ENCODE measurements at places on chromosomes 5 and 9.

GRCh38 chr9:137396227-137396626, 26.7 kb downstream of the EXD3 start:
- no peak overlapping the region for H3K27ac ChIP-seq
- H3K4me1 ChIP-seq, result no peaks in the 10 kb centered on the region
- no peaks in the 10 kb centered on the region for H3K27me3 ChIP-seq
- peaks cover 4% of the 10 kb centered on the region for H3K36me3 ChIP-seq
- H3K4me3 ChIP-seq, result no peak overlapping the region

DNA sequence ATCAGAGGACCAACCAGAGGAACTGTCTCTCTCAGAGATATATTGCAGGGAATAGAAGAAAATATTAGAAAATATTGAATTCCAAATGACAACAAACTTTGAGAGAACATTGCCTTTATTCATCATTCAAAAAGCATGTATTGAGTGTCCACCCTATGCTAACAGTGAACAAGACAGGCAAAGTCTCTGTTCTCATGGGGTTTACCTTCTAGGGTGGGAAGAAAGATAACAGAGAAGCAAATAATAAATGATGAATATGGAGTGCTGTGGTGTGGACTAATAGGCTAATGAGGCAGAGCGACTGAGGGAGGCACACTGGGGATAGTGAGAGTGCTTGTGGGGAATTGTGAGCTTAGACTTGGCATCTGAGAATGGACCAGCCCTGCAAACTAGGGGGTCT, 43.4 kb upstream of the SHB start:
- H3K4me3 ChIP-seq, result no peak overlapping the region
- H3K27ac ChIP-seq, result no peak overlapping the region
- DNase-seq, result no peak
- peaks cover 2% of the 10 kb centered on the region for H3K27me3 ChIP-seq
- no peaks in the 10 kb centered on the region for H3K4me1 ChIP-seq

DNA sequence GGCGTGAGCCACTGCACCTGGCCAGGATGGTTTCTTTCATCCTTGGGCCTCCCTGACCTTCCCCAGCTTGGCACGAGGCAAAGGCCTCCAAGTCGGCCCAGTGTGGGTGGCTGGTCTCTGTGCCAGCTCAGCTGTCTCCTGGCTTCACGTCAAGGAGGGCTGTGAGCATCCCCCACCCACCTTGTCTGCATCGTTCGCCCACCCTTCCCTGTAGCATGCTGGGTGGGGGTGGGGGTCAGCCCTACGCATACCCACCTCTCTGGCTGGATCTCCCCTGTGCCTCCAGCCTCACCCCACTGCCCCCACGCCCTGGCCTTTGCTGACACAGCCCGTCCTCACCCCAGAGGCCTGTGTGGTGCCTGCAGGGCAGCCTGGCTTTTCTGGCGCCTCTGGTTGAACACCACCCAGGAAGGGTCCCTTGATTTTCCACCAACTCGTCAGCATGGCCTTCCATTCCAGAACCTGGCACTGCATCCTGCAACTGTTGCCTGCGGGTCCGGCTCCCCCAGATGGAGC, 8.8 kb upstream of the WDR5 start:
- no peaks in the 10 kb centered on the region for H3K4me1 ChIP-seq
- no peak for DNase-seq
- H3K4me3 ChIP-seq, result no peak overlapping the region
- H3K27me3 ChIP-seq, result no peaks in the 10 kb centered on the region
- H3K36me3 ChIP-seq, result no peaks in the 10 kb centered on the region
- no peak overlapping the region for H3K27ac ChIP-seq

GRCh38 chr5:380701-381309, 59.3 kb downstream of the AHRR start:
- H3K4me3 ChIP-seq, result no peak overlapping the region
- DNase-seq, result no peak
- H3K36me3 ChIP-seq, result no peaks in the 10 kb centered on the region
- no peaks in the 10 kb centered on the region for H3K27me3 ChIP-seq
- no peaks in the 10 kb centered on the region for H3K4me1 ChIP-seq

DNA sequence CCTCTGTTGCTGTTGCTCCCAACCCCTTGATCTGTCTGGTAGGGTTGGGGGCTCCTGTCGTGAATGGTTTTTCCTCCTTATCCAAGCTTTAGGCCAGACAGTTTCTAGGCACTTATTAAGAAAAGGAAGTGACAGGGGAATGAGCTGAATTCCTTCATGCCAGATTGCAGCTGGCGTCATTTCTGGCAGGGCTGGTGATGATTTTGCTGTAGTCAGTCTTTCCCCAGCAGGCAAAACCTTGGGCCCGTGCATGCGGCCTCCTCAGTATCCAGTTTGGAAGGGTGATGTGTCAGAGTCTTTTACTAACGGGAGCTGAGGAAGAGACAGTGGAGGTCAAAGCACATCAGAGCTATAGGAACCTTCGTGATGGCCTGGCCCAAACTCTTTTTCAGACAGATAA, 58.8 kb downstream of the COL27A1 start:
- no peak overlapping the region for H3K27ac ChIP-seq
- no peak for DNase-seq
- no peak overlapping the region for H3K4me3 ChIP-seq

GRCh38 chr5:179326122-179326927, 18.9 kb downstream of the ADAMTS2 start:
- no peaks in the 10 kb centered on the region for H3K4me1 ChIP-seq
- no peaks in the 10 kb centered on the region for H3K27me3 ChIP-seq
- DNase-seq, result no peak

DNA sequence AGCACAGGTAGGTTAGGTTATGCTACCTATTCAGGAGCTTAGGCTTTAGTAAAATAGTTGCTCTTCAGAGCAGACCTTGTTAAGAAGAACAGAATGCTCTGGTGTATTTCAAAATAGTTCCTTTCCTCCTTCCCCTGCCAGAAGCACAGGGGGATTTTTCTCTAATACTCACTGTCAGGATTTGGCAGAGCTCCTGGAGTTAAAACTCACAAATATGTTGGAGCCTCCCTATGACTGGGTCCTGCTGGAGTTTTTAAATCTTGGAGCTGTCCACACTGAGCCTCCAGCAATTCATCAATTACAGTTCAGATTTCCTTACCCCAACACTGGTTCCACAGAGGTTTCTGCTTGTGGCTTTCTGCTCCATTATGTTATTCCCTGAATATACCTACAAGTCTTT, 1233.8 kb upstream of the WWC1 start:
- no peaks in the 10 kb centered on the region for H3K36me3 ChIP-seq
- no peak overlapping the region for H3K4me3 ChIP-seq

DNA sequence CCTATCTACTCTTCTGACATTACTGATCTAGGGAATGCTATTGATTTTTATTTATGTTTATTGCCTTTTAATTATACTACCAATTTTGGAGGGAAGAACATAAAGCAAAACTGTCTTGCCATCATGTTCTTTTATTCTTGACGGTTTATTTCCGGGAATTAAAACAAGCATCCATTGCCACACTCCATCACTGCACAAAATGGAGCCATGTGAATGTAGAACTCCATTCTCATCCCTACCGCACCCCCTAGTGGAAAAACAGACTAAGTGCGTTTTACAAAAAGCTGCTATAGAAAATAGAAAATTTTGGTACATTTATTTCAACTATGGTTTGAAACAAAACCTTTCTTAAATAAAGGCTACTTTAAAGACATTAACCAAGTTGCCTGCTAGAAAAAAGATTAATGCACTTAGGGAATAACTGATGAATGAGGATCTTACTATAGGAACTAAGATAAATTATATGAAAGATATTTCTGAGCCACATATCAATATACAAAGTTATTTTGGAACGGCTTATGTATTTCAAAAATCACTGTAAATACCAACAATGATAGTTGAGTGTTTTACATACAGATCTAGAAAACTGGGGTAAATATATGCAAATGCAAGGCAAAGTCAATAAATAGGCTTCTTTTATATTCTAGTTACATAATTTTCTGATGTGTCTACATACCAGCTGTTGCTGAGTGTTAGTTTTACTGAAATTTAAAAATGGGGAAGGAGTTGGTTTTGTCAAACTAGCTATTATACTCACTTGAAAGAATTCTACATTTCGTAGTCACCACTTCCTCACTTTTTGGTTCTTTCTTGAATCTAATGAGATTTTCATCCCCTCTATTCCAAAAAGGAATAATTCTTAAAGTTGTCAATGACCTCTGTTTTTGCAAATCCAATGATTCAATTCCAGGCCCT, 26.5 kb downstream of the OXCT1 start:
- peaks cover 33% of the 10 kb centered on the region for H3K36me3 ChIP-seq
- H3K4me3 ChIP-seq, result no peak overlapping the region
- no peak overlapping the region for H3K27ac ChIP-seq

DNA sequence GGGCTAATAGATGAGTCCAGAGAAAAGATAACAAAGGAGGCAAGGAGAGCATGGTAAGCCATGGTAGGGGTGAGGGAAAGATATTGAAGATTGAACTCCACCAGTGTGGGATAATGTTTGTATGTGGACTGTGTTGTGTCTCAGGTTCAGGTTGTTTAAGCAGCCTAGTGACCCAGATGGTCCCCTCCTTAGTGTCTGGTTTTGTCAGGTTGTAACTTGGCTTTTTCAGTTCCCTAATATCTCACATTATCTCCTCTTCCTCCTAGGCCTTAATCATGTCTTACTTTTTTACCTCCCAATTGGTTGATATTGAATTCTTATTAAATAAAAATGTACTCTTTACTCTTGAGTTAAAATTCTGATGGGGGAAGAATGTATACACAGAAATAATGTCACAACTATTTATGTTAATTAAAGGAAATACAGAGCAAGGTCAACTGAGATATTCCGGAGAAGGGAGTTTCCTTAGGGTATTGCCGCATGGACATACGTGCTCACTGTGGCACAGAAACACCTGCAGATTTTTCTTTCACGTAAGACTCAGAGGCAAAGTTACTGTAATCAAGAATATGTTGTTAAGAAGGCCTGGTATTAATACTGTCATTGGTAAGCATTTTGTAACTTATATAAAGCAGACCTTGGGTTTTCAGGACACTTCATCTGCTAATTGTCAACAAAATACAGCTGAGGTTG, 23.4 kb upstream of the SH3GL2 start:
- H3K36me3 ChIP-seq, result no peaks in the 10 kb centered on the region
- H3K27me3 ChIP-seq, result no peaks in the 10 kb centered on the region
- no peak overlapping the region for H3K27ac ChIP-seq
- DNase-seq, result no peak
- no peaks in the 10 kb centered on the region for H3K4me1 ChIP-seq
